ENCODE measurements at places on chromosomes 16 and 17. TPM values are rescaled to one million over a fixed set of nuclear protein-coding genes. Genes with fewer than 3 reads are reported as not detected.

Gene NETO2
- 5.3 TPM for total RNA-seq

Gene HSD17B2
- total RNA-seq = not detected

Gene PDILT
- total RNA-seq = not detected

Gene KIAA0513
- total RNA-seq = 35.0 TPM

Gene CNTNAP1
- total RNA-seq = 3.9 TPM

Gene TNP2
- total RNA-seq = not detected

Gene C1QTNF8
- not detected for total RNA-seq

- peaks cover 6% of the 10 kb centered on the region for H3K36me3 ChIP-seq
- H3K27me3 ChIP-seq = peaks cover 8% of the 10 kb centered on the region
- H3K27ac ChIP-seq = no peak overlapping the region
- H3K4me3 ChIP-seq = no peak overlapping the region
Observed at GRCh38 chr17:35726127-35726952, 5.1 kb upstream of the RASL10B start.

DNA sequence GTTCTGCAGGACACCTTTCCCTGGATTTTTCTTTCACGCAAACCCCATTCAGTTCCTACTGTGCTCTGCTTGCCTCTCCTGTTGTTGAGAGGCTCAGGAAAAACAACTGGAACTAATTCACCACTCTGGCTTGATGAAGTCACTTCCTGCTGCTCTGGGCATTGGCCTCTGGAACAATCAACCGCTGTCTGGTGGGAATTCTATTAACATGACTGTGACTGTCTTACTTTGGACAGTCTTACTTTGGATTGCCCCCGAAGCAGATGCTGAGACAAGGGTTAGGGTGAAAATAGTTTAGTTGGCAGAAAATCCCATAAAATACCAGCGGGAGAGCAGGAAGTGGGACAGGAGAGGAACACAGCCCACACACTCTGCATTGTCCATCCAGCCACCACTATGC is 90.0 kb upstream of the HSBP1 start:
- peaks cover 5% of the 10 kb centered on the region for H3K27me3 ChIP-seq
- DNase-seq = no peak
- H3K4me3 ChIP-seq = no peak overlapping the region
- H3K27ac ChIP-seq = no peak overlapping the region
- H3K36me3 ChIP-seq = no peaks in the 10 kb centered on the region

GRCh38 chr17:69643686-69644085 is 229.2 kb downstream of the MAP2K6 start:
- H3K4me1 ChIP-seq = no peaks in the 10 kb centered on the region
- DNase-seq = no peak
- no peak overlapping the region for H3K27ac ChIP-seq
- no peaks in the 10 kb centered on the region for H3K27me3 ChIP-seq
- H3K4me3 ChIP-seq = no peak overlapping the region
- H3K36me3 ChIP-seq = no peaks in the 10 kb centered on the region

DNA sequence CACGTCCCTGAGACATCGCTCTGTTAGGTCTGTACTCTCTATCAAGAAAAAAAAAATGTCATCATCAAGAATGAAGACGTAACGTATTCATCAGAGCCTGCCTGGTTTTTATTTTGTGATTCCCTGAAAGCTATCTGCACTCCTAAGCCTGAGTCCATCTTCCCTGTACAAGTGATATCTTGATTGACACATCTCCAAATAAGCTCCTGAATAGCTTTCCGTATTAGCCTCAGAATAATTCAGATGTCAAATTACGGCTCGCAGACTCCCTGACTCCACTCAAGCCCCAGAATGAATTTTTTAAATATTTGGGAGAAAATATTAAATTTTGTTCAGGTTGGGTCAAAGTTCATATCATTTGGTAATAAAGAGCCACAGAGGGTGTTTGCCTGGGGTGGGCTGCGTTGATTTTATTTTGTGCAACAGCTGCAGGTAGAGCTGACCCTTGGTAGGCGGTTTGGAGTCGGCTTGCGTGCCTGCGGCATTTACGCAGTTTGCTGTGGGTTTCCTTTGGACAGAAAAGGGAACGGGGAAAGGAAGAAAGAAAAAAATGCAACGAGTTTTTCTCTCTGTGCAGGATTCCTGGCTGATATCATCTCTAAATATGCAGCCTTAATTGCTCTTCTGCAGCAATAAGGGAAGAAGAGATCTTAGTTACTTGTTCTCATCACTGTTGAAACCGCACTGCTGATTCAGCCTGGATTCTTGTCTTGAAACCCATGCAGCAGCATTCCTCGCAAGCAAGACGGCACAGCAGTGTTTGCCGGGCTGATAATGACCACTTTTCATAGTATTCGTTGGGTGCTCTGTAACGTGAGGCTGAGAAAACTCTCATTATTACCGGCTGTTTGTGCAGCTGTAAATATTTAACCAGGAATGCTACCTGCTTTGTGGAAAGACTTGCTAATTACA is 114.7 kb downstream of the IRX3 start:
- DNase-seq = no peak
- H3K4me1 ChIP-seq = no peaks in the 10 kb centered on the region
- H3K27me3 ChIP-seq = peaks cover 30% of the 10 kb centered on the region
- H3K27ac ChIP-seq = no peak overlapping the region
- no peaks in the 10 kb centered on the region for H3K36me3 ChIP-seq

DNA sequence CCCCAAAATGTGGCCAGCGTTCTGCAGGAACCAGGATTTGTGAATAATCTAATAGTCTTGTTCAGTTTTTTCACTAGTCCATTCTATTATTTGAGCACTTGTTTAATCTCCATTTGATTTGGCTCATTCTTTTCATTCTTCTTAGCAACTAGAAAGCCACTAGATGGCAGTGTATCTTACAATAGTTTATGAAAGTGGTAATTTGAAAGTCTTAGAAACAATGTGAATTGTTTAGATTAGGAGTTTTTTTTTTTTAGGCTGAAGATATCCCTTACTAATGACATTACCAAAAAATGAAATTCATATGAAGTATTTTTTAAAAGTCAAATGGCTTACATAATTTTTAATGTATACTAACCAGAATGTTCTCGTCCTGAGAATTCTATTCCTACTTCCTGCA is 6.7 kb downstream of the ERI2 start:
- no peaks in the 10 kb centered on the region for H3K36me3 ChIP-seq
- H3K4me1 ChIP-seq = peaks cover 10% of the 10 kb centered on the region
- no peak overlapping the region for H3K27ac ChIP-seq

GRCh38 chr16:28495098-28495793 is 803 bp downstream of the APOBR start:
- no peak for DNase-seq
- H3K27ac ChIP-seq = peak overlapping the region; percentile 98
- H3K36me3 ChIP-seq = peaks cover 12% of the 10 kb centered on the region

GRCh38 chr17:14755002-14755401 is 454.1 kb downstream of the HS3ST3B1 start:
- no peak for DNase-seq
- no peak overlapping the region for H3K4me3 ChIP-seq
- no peak overlapping the region for H3K27ac ChIP-seq
- no peaks in the 10 kb centered on the region for H3K36me3 ChIP-seq
- peaks cover 26% of the 10 kb centered on the region for H3K27me3 ChIP-seq
- peaks cover 3% of the 10 kb centered on the region for H3K4me1 ChIP-seq

- H3K27ac ChIP-seq = peak within 1 kb of the TSS; percentile 87
- peak; percentile 97 for DNase-seq
- peaks cover 8% of the 10 kb centered on the region for H3K4me1 ChIP-seq
- no peaks in the 10 kb centered on the region for H3K27me3 ChIP-seq
- peak within 1 kb of the TSS; percentile 91 for H3K4me3 ChIP-seq
Observed at GRCh38 chr16:88569985-88570690, at the start of gene ZC3H18. ZC3H18 (plus strand) TSS chr16:88570403; CDS start chr16:88577124, 6,721 bp downstream.

All from T-helper 17 cell (primary cell).